ENCODE measurements at places on chromosomes 12 and 14.
A peak's percentile ranks its signal among the peaks of the same experiment; 100 is the strongest.

DNA sequence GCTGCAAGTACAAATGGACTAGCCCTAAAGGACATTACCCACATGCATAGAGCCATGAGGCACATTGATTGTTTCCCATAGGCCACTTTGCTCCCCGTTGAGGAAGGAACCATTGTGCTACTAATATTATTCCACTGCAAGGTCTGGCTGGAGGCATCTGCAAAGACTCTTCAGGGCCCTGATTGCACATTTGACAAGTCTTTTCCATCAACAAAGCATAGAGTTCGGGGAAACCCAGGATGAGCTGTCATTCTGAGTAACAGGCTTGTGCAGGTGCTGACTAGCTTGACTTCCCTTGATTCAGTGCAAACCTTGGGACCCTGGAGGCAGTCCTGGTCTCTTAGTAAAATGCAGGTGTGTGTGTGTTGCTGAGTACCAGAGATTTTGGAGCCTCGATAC lies 73.8 kb downstream of the SUSD6 start:
- peak overlapping the region; percentile 80 for H3K27ac ChIP-seq
- H3K4me3 ChIP-seq, result peak overlapping the region; percentile 50
- H3K4me1 ChIP-seq, result peaks cover 88% of the 10 kb centered on the region
- peak; percentile 85 for DNase-seq
- H3K27me3 ChIP-seq, result no peaks in the 10 kb centered on the region

- no peak overlapping the region for H3K4me3 ChIP-seq
- H3K27me3 ChIP-seq, result peaks cover 8% of the 10 kb centered on the region
- H3K36me3 ChIP-seq, result no peaks in the 10 kb centered on the region
- no peak overlapping the region for H3K27ac ChIP-seq
- DNase-seq, result peak; percentile 85
- H3K4me1 ChIP-seq, result peaks cover 18% of the 10 kb centered on the region
Measured at GRCh38 chr12:131104463-131105350, 151.0 kb downstream of the ADGRD1 start.

DNA sequence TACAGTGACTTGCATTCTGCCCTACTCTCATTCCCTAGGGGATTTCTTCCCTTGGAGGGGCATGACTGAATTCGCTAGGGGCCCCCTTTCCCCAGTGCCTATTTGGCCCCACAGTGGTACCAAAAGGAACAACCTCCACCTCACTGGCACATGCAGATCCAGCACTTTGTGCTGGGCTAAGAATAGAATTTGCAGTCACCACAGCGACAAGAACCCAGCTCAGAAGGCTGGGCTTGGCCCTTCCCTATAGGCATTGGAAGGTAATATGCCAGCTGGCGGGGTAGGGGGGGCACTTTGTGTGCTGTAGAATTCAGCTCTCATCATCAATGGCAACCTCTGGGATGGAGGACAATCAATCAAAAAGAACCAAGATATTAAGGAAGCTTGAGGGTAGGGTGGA lies 13.9 kb downstream of the BAZ2A start:
- peaks cover 7% of the 10 kb centered on the region for H3K4me1 ChIP-seq
- H3K4me3 ChIP-seq, result no peak overlapping the region
- H3K27ac ChIP-seq, result no peak overlapping the region
- peaks cover 63% of the 10 kb centered on the region for H3K36me3 ChIP-seq
- no peaks in the 10 kb centered on the region for H3K27me3 ChIP-seq
- no peak for DNase-seq

GRCh38 chr14:51534610-51535011 lies 117.1 kb upstream of the FRMD6 start:
- no peak for DNase-seq
- no peak overlapping the region for H3K27ac ChIP-seq
- no peak overlapping the region for H3K4me3 ChIP-seq
- peaks cover 9% of the 10 kb centered on the region for H3K27me3 ChIP-seq

- peaks cover 1% of the 10 kb centered on the region for H3K4me1 ChIP-seq
- no peak overlapping the region for H3K27ac ChIP-seq
- DNase-seq, result no peak
- no peak overlapping the region for H3K4me3 ChIP-seq
Measured at GRCh38 chr14:66074537-66074936, 411.6 kb upstream of the CCDC196 start.

DNA sequence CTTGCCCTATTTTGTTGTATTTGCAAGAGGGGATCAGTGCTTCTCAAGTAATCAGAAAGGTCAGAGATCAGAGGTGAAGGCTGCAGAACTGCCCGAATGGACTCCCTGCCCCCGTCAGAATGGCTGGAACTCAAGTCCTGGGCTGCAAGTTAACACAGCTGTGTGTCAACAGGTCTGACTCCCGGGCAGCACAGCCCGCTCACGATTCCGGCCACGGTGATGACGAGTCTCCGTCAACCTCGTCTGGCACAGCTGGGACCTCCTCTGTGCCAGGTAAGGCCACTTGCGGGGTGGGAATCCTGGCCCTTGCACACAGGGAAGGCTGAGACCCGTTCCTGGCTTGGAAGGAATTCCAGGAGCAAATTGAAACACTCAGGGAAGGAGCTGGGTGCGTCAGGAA lies 13.4 kb downstream of the DCAF4 start:
- DNase-seq, result no peak
- no peaks in the 10 kb centered on the region for H3K27me3 ChIP-seq
- H3K27ac ChIP-seq, result no peak overlapping the region
- H3K36me3 ChIP-seq, result peaks cover 32% of the 10 kb centered on the region

DNA sequence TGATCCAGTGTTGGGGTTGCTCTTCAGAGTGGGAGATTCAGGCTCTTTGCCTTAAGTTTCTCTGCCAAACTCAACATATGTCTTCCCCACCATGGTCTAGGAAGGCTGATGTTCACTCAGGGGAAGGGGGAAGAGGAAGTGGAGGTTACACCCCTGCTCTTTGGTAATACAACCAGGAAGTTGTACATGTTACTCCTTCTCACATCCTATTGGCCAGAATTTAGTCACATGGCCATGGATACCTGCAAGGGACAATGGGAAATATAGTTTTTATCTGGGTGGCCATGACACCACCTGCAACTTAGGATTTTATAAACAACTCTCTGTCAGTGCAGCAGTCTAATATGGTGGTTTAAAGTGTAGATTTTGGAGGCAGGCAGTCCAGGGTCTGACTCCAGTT lies 150.9 kb downstream of the TBX5 start:
- H3K4me3 ChIP-seq, result no peak overlapping the region
- no peak overlapping the region for H3K27ac ChIP-seq
- no peak for DNase-seq
- H3K36me3 ChIP-seq, result no peaks in the 10 kb centered on the region

- no peaks in the 10 kb centered on the region for H3K27me3 ChIP-seq
- H3K4me3 ChIP-seq, result no peak overlapping the region
- H3K36me3 ChIP-seq, result peaks cover 22% of the 10 kb centered on the region
- no peak overlapping the region for H3K27ac ChIP-seq
Measured at GRCh38 chr12:68114606-68115005, 44.9 kb downstream of the IFNG start.

DNA sequence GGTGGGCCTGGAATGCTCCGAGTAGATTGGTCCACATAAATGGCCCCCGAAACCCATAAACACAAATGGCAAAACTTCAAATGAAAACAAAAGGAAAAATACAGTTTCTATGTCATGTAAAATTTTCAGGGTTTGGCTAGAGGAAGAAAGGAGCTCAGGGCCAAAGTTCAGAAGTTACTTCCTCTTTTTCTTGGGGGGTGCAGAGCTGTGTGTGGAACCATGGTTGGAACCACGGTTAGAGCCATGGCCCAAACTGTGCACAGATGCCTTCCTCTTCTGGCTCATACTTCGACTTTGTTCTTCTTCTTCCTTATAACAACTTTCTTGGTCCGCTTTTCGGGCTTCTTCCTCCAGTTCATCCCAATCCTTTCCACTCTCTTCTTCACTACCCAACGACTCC lies 51.7 kb downstream of the MGST1 start:
- H3K4me3 ChIP-seq, result no peak overlapping the region
- H3K4me1 ChIP-seq, result no peaks in the 10 kb centered on the region

DNA sequence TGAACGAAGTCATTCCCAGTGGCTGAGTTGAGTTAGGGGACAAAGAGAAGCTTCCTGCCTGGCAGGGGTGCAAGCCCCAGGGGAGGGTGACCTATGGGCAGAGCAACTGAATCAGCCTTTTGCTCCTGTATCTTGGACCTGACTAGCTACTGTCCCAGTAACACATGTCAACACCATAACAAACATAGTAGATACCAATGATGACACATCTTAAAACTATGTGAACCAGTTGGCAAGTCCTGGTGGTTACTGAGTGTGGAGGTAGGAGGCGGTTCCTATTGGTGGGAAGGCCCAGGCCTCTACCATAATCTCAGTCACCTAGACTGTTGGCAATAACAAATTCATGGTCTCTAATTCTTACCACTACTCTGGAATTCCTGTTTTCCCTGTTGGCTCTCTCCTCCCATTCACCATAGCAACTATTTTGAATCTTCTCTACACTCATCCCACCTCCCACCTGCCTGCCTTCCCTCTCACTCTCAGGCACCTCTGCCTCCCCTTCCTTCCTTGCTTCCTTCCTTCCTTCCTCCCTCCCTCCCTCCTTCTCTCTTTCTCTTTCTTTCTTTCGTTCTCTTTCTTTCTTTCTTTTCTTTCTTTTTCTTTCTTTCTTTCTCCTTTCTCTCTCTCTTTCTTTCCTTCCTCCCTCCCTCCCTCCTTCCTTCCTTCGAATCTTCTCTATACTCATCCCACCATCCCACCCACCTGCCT lies 8.1 kb upstream of the P2RX7 start:
- H3K36me3 ChIP-seq, result peaks cover 2% of the 10 kb centered on the region
- DNase-seq, result peak; percentile 73
- H3K4me1 ChIP-seq, result peaks cover 53% of the 10 kb centered on the region
- no peaks in the 10 kb centered on the region for H3K27me3 ChIP-seq
- H3K27ac ChIP-seq, result peak overlapping the region; percentile 70
- H3K4me3 ChIP-seq, result no peak overlapping the region

DNA sequence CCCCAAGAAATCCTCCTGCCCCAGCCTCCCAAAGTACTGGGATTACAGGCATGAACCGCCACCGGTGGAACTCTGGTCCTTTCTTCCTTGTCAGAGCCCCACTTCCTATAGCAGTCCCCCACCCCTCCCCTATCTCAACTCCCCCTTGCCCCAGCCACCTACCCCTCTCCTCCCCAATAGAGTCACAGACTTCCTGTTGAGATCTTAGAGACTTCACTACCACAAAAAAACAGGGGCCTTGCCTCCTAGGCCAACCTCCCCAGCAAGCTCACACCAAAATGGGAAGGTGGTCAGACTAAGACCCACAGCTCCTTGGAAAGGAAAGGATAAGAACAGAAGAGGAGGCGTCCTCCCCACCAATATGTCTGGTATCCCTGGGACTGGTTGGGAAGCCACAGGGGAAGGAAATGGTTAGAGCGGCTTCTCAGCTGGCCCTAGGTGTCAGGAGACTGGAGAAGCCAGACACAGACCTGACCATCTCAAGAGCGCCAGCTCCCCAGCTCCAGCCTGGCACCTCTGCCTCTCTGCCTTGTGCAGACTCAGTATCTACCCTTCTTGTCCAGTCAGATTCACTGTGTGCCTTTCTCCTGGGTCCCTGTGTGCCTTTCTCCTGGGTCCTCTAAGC lies 8.5 kb downstream of the ITGB7 start:
- no peaks in the 10 kb centered on the region for H3K27me3 ChIP-seq
- DNase-seq, result peak; percentile 65
- peaks cover 76% of the 10 kb centered on the region for H3K36me3 ChIP-seq
- H3K4me1 ChIP-seq, result peaks cover 69% of the 10 kb centered on the region

DNA sequence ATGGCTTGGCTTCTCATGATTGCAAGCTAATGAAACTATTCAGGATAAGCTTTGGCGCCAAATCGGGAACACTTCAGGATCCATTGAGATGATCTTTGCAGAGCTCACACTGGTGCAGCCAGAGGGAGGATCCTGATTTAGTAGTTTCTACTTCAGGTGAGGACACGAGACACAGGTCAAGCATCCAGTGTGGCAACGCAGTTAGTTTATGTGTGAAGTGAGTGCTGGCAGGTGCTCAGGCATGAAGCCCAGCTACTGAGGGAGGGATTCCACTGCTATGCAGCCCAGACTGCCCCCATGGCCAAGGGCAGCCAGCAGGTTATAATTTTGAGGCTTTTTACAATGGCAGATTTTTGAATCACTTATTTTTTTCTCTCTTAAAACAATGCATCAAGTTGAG lies 113.5 kb upstream of the PCED1B start:
- H3K36me3 ChIP-seq, result no peaks in the 10 kb centered on the region
- no peaks in the 10 kb centered on the region for H3K4me1 ChIP-seq
- H3K27ac ChIP-seq, result no peak overlapping the region
- no peak overlapping the region for H3K4me3 ChIP-seq

GRCh38 chr12:47882781-47883546 lies 21.8 kb downstream of the VDR start:
- peak; percentile 68 for DNase-seq
- H3K27ac ChIP-seq, result peak overlapping the region; percentile 96
- H3K4me3 ChIP-seq, result peak overlapping the region; percentile 73
- no peaks in the 10 kb centered on the region for H3K27me3 ChIP-seq
- peaks cover 38% of the 10 kb centered on the region for H3K36me3 ChIP-seq

GRCh38 chr14:51210594-51210993 lies 29.5 kb upstream of the TMX1 start:
- H3K27me3 ChIP-seq, result peaks cover 17% of the 10 kb centered on the region
- H3K36me3 ChIP-seq, result no peaks in the 10 kb centered on the region
- no peaks in the 10 kb centered on the region for H3K4me1 ChIP-seq

DNA sequence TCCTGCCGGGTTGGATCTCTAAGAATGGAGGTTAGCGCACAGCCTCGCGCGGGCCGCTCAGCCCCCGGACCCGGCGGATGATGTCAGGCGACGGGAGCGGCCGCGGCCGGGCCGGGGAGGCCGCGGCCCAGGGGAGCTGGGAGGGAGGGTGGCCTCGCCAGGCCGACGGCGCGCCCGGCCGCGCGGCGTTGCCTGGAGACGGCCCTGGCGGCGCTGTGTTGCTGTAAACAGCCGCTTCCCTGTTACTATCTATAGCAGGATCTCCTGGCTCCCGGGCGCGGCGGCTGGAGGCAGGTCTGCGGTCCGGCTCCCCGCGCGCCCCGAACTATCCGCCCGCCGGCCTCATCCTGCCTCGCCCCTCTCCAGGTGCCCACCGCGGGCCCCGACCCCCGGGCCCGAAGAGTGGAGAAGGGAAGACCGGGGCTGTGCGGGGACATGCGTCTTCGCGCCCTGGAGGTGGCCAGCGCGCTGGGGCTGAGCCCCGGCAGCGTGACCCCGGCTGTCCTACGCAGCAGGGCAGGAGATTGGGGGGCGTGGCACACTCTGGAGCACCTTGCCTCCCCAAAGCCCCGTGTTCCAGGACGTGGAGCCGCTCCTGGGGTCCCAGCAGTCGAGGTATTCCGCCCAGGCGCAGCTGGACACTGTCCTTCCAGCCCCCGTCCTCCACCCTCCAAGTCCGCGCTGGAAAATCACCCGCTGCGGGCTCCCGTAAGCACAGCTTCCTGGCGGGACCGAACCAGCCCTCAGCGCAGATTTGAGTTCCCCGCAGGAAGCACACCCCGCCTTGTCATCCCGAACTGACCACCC lies 1.4 kb upstream of the FOS start:
- H3K27ac ChIP-seq, result peak overlapping the region; percentile 62
- H3K4me1 ChIP-seq, result peaks cover 37% of the 10 kb centered on the region
- H3K27me3 ChIP-seq, result peaks cover 79% of the 10 kb centered on the region
- peaks cover 6% of the 10 kb centered on the region for H3K36me3 ChIP-seq

DNA sequence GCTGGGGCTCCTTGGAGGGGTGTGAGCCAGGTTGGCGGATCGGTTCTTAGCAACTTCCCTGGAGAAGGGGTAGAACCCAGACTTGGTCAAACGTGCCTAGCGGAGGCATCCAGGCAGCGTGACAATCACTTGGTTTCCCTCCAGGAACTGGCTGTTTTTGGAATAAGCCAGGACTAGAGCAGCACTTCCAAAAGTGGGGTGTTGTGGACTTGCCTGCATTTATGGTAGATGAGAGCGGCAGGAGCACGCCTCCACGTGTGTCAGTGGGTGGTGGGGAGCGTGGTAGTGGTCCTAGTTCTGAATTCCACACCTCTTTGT lies 2.8 kb downstream of the PRMT8 start:
- H3K36me3 ChIP-seq, result no peaks in the 10 kb centered on the region
- no peak overlapping the region for H3K27ac ChIP-seq
- peaks cover 8% of the 10 kb centered on the region for H3K4me1 ChIP-seq
- H3K4me3 ChIP-seq, result no peak overlapping the region
- H3K27me3 ChIP-seq, result peaks cover 75% of the 10 kb centered on the region

Data from activated CD8-positive, alpha-beta memory T cell treated with anti-CD3 and anti-CD28 coated beads, Interleukin-2, amount 10 ng/mL, durations not matched to agents 7 days and 5 days (primary cell).